ENCODE measurements at places on chromosomes 1 and 21.

GRCh38 chr1:209873067-209873799, 45.5 kb downstream of the UTP25 start:
- no peak for DNase-seq

DNA sequence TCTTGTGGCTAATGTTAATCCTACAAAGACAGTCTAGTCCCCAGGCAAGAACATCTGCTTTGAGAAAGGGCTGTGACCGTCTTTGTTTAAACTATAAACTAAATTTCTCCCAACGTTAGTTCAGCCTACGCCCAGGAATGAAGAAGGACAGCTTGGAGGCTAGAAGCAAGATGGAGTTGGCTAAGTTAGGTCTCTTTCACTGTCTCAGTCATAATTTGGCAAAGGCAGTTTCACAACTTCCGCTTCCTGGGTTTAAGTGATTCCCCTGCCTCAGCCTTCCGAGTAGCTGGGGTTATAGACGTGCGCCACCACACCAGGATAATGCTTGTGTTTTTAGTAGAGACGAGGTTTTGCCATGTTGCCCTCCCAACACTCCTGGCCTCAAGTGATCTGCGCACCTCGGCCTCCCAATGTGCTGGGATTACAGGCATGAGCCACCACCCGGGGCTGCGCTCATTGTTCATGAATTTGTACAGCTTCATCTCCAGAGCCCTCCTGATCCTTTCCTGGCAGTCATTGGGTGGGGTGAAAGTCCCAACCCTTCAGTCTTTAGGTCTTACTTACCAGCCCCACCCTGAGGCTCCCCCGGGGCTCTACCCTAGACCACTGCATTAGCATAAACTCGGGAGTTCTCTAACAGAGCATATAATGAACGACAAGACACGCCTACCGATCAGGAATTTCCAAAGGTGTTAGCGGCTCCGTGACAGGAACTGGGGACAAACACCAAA, 4.9 kb upstream of the MASP2 start:
- no peak for DNase-seq

- no peak for DNase-seq
Observed at GRCh38 chr1:244304156-244304555, 147.6 kb downstream of the ADSS2 start.

DNA sequence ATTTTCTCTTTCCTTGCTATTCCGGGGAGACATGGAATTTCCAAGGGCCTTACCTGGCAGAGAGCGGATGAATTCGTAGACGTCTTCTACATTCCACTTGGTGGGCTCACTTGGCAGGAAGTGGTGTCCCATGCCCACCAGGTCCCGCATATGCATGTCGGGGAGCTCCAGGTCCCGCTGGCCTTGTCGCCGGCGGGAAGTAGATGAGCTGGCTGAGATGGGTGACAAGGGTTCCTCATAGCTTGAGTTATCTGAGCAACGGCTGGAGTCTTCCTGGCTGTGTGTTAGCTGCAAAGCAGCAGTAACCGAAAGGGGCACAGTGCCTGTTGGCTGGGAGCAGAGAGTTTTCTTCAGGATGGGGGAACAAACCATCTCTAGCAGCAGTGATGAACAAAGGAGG, 7.9 kb upstream of the A3GALT2 start:
- DNase-seq: no peak

- DNase-seq: no peak
Observed at GRCh38 chr21:45357436-45358260, 47.3 kb upstream of the COL18A1 start.

- no peak for DNase-seq
Observed at GRCh38 chr1:72281637-72282270, 585 bp downstream of the NEGR1 start.
